Effector CD8-positive, alpha-beta T cell (primary cell): ENCODE measurements at places on chromosomes 11 and 22.

DNA sequence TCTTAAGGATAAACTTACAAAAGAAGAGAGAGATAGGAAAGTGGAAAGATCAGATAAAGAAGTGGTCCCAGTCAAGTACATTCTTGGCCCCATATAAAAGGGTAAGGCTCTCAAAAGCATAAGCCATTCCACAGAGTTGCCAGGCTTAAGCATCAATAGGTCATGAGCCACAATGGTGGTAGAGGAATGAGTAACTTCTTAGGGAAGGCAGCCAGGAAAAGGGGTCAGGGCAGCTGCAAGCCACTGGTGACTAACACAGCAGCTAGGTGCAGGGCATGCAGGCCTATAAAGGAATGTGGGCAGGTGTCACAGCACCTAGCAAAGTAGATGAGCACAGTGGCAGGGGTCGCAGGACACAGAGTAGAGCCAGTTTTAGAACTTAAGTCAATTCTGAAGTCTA lies 302.6 kb upstream of the FAT3 start:
- DNase-seq = no peak

GRCh38 chr11:27041141-27041899 lies 705 bp downstream of the BBOX1 start:
- DNase-seq = no peak

- no peak for DNase-seq
These were observed 377.2 kb downstream of the BRD1 start for GRCh38 chr22:49450498-49450897.

GRCh38 chr22:24583221-24584165 lies 9.4 kb downstream of the LRRC75B start:
- no peak for DNase-seq

- DNase-seq = no peak
These were observed 35.6 kb upstream of the PPARA start for GRCh38 chr22:46114518-46115387.

- DNase-seq = no peak
These were observed 382 bp downstream of the IMMP1L start for GRCh38 chr11:31509051-31509428.

DNA sequence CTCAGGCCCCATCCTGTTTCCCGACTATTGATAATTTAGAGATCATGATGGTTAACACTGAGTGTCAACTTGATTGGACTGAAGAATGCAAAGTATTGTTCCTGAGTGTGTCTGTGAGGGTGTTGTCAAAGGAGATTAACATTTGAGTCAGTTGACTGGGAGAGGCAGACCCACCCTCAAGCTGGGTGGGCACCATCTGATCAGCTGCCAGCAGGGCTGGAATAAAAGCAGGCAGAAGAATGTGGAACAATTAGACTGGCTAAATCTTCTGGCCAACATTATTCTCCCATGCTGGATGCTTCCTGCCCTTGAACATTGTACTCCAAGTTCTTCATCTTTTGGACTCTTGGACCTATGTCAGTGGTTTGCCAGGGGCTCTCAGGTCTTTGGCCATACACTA lies 1170.0 kb upstream of the CNTN5 start:
- no peak for DNase-seq

DNA sequence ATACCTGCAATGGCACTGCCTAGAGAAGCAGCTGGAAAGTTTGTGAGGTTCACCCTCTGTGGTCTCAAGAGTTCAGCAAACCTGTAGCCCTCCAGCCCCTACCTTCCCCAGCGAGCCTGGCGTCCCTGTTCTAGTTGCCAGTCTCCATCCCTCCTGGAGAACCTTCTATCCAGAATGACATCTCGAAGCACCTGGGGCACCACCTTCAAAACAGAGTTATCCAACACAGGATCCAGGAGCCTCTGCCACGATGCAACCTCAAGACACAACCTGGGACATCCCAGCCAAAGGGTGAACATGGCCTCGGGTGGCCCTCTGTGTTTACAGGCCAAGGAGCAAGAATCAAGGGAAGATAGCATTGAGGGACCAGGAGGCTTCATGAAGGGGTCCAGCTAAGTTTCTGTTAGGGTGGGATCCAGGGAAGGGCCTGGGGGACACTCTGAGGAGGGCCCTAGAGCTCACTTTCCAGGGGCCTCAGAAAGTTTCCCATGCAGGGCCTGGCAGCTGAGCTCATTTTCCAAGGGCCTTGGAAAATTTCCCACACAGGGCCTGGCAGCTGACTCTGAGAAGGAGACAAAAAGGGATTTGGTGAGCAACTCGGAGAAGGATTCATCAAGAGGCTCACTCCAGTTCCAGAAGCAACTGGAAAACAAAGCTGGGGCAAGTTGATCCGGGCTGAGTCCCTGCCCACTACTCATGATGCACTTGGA lies 36.9 kb upstream of the SYT13 start:
- no peak for DNase-seq

DNA sequence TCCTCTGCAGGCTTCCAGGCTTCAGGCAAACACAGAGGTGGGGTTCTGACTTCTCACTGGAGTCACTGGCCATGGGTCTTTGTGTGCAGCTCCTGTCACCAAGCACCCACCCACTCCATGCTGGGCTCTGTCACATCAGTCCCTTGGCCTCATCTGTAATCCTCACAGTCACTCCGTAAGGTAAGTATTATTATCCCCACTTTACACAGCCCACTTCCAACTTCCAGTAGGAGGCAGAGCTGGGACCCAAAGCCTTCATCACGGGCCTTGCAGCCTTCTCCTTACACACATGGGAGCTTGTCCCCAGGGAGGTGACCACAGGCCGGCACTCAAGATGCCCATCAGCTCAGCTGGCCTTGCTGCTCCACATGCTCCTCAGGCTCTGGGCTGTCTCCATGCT lies 266.7 kb upstream of the B3GAT1 start:
- no peak for DNase-seq

DNA sequence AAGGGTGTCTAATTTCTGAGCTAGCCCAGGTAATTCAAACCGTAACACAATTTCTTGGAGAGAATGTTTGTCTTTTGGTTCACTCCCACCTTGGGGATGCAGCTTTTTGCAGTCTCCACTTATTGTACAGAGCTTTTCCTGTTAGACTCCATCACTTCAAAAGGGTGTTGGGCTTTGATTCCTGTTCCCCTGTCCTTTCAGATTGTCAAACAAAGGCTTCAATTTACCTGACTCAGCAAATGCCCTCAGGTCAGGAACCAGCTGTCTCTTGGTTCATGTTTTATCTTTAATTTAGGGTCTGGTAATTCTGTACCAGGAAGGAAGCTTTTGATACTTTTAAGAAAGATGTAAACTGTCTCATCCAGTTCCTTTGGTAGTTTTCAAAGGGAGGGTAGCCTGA lies 880.6 kb downstream of the NTM start:
- no peak for DNase-seq

DNA sequence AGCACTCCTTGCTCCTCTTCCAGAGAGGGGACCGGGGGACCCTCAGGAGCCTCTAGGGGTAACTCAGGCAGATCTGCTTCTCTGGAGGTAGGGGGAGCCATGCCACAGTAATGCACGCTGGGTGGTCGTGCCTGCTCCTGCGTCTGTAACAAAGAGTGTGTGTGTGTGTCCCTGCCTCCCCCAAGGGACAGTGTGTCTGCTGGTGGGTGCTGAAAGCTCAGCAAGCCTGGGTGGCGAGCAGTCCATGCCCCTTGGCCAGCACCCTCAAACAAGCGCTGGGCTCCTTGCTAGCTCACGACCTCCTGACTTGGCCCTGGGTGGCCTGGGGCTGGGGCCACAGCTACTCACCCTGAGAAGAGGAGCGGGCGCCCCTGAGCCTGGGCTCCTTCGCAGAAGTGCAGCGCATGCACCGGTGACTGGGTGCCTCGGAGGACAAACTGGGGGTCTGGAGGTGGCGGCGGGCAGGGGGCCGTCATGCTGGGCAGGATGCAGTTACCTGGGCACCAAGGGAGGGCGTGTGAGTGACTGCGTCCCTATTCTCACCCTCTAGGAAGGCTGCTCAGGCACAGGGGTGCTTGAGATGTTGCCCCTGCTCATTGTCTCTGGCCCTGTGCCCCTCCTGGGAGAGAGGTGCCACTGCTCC lies 33.7 kb downstream of the GNB1L start:
- DNase-seq = no peak

DNA sequence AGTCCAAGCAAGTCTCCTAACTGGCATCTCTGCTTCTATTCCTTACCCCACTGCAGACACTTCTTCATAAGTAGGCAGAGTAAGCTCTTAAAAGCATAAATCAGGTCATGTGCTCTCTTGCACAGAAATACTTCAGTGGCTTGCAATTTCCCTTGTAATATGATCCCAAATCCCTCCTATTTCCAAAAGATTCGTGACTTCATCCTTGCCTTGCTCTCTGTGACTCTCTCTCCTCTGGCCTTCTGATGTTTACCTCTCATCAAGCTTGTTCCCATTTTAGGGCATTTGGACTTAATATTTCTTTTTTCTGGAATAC lies 37.4 kb upstream of the NCR3LG1 start:
- no peak for DNase-seq

DNA sequence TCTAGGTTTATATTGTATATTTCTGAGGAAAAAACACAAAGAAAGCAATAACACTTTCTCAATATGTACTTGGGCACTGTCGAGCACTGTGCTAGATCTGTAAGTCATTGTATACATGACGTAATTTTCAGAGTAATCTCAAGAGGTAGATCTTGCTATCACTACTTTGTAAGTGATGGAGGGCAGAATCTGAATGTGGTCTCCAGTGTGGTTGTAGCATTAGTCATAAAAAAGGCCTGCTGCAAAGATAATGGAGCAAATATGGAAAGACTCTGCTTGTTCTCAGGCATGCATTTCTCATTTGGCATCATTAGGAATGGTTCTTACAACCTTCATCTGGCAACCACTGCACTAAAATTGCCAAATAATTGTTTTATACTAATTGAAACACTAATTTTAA lies 419.8 kb upstream of the CCDC179 start:
- DNase-seq = no peak

GRCh38 chr11:120563703-120564572 lies 52.4 kb downstream of the GRIK4 start:
- no peak for DNase-seq

DNA sequence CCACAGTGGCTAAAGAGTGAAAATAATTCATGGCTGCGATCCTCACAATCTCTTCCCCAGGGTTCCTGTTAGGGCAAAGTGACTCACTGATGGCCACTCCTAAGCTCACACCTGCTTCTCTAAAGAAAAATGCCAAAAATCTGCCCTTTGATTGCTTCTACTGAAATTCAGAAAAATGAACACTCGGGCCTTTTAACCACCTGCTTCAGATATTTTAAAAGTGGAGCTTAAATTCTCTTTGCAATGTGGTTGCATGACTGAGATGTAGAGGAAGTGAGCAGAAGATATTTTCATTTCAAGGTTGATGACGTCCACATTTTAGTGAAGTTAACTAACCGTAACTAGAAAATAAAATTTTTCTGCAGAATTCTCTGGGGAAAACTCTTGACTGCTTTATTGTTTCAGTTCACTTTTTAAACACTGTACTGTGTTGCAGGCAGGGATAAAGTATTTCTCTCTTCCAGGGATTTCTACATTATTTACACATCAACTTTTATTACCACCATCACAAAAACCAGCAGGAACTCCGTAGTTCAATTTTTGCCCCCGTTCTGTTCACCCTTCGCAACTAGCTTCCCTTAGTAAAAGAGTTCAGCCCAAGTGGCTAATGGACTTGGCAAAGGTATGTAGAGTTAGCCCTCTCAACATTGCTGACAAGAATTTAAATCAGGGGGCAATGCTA lies 8.5 kb downstream of the RAB30 start:
- DNase-seq = no peak

DNA sequence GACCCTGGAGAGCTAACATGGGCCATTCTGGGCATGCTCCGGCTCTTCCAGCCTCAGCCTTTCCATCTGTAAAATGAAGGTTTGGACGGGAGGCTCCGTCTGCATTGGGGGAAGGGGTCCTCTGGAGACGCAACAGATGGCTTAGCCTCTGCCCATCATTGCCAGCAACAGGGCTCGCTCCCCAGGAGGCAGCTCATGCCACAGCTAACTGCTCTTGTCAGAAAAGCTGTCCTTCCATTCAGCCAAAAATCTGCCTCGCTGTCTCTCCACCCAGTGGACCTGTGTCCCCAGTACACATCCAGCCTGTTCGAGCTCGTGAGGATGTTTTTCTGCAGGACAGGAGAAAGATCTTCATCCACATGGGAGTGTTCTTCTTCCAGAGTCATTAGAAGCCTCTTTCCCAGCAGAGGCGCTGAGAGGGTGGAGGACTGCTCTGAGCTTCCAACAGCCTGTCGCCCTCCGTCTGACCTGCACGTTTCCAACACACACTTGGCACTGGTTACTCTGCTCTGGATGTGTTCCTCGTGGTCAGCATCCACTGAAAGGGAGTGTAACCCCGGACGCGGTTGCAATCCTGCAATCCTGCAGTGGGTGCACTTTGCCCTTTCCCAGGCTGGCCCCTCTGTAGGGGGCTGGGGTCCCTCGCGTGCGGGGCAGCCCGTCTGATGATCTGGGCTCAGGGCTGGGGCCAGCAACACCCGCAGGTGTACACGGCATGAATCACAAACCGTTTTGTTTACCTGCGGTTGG lies 1340.9 kb downstream of the TBC1D22A start:
- DNase-seq = no peak

DNA sequence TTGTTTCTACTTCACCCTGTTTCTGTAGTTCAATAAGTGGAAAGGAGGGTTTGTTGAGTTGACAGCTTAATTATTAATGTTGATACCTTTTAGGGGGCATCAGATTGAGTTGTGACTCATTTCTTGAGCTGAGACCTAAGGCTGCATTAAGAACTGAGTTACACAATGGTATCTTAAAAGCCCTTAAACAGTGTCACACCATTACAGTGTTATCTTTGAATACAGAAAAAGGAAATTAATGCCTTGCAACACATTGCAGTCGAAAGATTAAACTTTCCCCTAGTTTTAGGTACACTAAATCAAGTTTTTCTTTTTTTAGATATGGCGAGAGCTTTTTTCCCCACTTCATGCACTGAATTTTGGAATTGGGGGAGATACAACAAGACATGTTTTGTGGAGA lies 16.7 kb downstream of the PAFAH1B2 start:
- no peak for DNase-seq

GRCh38 chr22:32205974-32206773 lies 1.3 kb upstream of the RFPL2 start:
- DNase-seq = no peak

- DNase-seq = no peak
These were observed 122.8 kb downstream of the FAT3 start for GRCh38 chr11:92347454-92347853.

DNA sequence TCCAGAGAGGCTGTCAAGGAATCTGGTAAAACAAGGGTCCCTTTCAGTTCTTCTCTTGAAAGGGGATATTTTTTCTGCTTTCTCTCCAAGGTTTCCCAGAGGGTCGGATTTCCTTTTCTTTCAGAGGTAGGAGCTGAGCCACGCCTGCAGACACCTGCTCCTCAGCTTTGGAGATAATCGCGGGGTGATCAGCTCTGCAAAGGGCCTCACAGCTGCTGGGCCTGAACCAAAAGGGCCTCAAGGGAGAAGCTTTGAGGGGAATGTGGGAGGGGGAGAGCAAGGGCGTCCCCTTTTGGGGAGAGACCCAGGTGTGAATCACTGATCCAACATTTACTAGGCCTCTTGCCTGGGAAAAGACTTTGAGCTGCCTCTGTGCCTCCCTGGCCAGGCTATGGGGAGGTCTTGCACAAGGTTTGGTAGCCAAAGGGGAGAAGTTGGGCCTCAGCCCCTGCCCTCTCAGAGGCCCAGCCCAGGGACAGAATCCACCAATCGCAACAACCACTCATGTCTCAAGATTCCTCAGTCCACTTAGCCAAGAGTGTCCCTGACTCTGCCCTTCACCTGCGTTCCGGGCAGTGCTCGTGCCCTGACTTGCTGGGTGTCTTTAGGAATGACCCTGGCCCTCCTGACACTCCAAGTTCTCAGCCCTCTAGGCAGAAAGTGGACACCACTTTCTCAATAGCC lies 14.0 kb upstream of the TP53I11 start:
- DNase-seq = no peak

- no peak for DNase-seq
These were observed 155.9 kb downstream of the CCDC34 start for GRCh38 chr11:27207025-27207650.
